ENCODE measurements at places on chromosomes 7 and 10.
A peak's percentile ranks its signal among the peaks of the same experiment; 100 is the strongest.

GRCh38 chr7:123750389-123751230, 1.8 kb upstream of the WASL start:
- DNase-seq = no peak

- DNase-seq = no peak
Measured at GRCh38 chr10:69854511-69855345, 53.0 kb downstream of the COL13A1 start.

- no peak for DNase-seq
Measured at GRCh38 chr10:17781856-17782255, 27.3 kb upstream of the MRC1 start.

GRCh38 chr10:79239275-79239779, 107.9 kb upstream of the PPIF start:
- peak; percentile 50 for DNase-seq

DNA sequence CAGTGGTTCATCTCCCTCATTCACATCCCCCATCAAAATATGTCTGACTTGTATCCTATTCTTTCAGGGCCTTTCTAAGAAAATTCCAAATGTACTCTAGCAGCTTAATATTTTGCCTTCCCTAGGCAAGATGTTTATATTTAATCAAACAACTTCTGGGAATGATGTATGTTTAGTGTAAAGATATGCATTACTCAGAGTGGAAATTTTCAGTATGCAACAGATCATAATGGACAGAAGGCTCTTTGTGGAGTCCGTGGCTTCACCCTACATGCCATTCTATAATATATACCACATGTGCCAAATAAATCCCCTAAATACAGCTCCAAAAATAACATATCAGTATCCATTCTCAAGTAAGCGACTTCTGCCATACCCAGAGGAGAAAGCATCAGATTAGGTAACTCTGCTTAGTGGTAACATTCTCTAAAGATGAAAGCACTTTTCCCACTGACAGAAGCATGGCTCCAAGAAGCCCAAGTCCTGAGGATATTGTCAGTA, 316.6 kb downstream of the KCNMA1 start:
- peak; percentile 93 for DNase-seq

DNA sequence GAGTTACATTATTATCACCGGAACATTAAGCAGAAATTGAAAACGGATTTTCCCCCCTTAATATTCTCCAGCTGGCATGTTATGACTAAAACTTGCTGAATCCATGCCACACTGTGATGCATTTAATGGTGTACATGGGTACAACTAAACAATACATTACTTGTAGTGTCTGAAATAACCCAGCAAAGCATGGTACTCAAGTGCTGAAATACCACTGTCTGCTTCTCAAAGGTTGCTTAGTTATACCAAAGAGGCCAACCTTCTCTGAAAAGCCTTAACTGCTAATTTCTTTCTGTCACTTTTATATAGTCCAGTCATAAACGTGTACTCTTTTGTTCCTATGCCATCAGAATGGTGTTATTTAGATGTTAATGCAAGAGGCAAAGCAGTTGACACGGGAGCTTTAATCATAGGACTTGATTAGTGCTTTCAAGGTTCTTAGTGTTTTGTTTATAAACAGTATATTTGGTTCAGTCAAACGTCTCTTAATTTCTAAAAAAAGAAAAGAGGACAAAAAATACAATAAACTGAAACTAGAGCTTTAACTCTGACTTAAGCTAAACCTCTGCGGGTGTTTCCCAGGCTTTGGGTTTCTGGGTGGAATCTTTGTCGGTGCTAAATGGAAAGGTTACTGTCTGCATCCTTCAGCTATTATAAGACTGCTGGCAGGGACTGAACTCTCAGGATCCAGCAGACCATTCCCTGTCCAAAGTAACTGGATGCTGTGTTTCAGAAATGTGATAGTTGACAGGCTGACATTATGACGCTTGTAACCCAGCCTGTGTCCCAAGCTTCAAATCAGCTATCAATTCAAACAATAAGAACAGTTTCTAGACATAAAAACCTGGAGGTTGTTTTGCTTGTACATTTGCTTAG, 202.6 kb downstream of the PPP1R3A start:
- DNase-seq = no peak
